ENCODE measurements at places on chromosomes 12 and 14. TPM values are rescaled to one million over a fixed set of nuclear protein-coding genes. Genes with fewer than 3 reads are reported as not detected.

HOXC11 gene
- total RNA-seq = 4.6 TPM

ARMH4 gene
- total RNA-seq = not detected

DNA sequence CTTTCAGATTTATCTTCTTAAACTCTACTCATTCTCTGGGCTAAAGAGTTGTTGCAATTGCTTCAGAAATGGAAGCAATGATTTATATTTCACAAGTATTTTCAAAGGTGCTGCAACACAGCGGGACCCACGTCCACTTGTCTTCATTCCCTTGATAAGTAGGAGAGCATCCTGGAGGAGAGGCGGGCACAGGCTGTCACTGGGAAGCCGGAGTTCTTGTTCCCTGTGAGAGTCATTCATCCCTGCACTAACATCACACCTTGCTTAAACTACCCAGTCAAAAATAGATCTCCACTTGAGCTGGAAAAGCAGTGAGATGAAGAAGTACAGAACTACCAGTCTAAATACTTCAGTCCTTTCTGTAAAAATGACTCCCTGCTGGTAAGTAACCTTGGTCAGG, 160.5 kb upstream of the RASSF8 start:
- no peak for DNase-seq
- no peak overlapping the region for H3K4me3 ChIP-seq
- H3K27me3 ChIP-seq = no peaks in the 10 kb centered on the region
- no peak overlapping the region for H3K27ac ChIP-seq

DNA sequence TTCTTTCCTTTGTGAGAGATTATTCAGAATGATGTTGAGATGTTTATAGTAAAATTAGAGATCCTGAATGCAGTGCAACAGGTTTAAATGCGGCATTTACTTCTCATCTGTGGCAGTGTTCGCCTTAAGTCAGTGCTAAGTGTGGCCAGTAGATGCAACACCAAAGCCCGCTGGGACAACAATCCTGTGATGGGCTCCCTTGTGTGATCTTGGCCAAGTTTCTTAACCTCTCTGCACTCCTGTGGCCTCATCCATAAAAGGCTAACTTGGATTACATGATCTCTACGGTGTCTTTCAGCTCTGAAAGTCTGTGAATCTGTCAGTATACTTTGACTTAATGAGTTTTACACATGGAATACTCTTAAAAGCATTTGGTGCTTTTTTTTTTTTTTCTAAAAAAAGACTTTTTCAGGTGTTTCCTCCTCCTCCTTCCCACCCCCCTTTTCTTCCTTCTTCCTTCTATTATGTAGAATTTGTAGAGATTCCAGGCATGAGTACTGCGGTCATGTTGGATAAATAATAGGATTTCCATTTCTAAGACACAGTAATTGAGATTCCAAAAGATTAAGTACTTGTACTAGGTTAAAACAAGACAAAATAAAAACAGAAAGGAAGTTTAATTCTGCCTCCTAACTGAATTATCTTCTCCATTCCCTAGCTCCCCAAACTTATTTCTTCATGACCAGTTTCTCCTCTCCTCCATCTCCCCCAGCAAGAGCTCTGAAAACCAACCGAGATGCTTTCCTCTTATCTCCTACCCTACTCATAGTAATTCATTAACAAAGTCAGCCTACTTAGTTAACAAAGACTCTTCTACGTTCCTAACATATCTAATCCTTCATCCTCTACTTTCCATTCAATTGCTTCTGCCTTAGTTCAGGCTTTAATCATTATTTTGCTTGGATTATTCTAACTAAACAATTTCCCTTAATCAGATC, 42.2 kb upstream of the NAV3 start:
- no peak for DNase-seq
- H3K4me3 ChIP-seq = no peak overlapping the region
- H3K36me3 ChIP-seq = no peaks in the 10 kb centered on the region
- no peaks in the 10 kb centered on the region for H3K4me1 ChIP-seq
- H3K27ac ChIP-seq = no peak overlapping the region

Measured in SJSA1 (cell line).